ENCODE measurements at places on chromosomes 6 and 20.

GRCh38 chr20:34824806-34825529 is 483 bp downstream of the NCOA6 start:
- DNase-seq, result peak; percentile 39

GRCh38 chr20:63940472-63941266 is 15.5 kb downstream of the UCKL1 start:
- no peak for DNase-seq

GRCh38 chr6:572596-573265 is 84.2 kb downstream of the HUS1B start:
- DNase-seq, result no peak

DNA sequence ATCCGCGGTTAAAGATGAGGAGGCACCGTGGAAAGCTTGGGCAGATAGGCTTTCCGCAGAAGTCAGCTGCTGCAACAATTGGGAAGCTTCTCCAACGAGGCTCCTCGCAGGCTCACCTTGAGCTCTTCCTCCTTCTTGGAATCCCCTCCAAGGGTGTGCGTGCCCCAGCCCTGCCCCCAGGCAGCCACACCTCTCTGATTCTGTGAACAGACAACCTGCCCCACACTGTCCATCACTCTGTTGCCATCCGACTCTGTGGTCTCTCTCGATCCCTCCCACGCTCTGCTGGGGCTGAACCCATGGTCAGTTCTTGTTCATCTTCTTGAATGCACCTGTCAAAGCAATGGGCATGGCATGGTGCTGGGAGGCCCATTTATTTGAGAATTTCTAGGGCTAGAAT is 31.5 kb downstream of the PACSIN1 start:
- DNase-seq, result no peak

- no peak for DNase-seq
These were observed 42.8 kb upstream of the LOC128125822 start for GRCh38 chr6:63529498-63529897.

GRCh38 chr20:7883741-7884140 is 56.5 kb downstream of the HAO1 start:
- no peak for DNase-seq

DNA sequence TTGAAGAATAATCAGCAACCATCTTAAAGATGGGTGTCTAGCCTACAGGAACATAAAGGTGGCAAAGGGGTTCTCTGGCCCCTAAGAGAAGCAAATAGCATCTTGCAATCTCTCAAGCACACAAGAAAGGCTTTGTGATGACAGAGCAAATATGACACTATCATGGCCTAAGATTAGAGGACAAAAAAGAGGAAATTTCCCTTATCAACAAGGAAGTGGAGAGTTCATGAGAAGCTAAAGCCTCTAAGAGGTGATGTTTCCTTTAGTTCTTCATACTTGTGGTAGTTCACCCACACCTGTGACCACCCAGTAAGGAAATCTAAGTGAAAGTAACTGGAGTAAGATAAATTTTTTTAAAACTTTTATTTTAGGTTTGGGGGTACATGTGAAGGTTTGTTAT is 88.4 kb downstream of the OLIG3 start:
- no peak for DNase-seq

- no peak for DNase-seq
These were observed 397.8 kb downstream of the KIF16B start for GRCh38 chr20:16175322-16175961.

DNA sequence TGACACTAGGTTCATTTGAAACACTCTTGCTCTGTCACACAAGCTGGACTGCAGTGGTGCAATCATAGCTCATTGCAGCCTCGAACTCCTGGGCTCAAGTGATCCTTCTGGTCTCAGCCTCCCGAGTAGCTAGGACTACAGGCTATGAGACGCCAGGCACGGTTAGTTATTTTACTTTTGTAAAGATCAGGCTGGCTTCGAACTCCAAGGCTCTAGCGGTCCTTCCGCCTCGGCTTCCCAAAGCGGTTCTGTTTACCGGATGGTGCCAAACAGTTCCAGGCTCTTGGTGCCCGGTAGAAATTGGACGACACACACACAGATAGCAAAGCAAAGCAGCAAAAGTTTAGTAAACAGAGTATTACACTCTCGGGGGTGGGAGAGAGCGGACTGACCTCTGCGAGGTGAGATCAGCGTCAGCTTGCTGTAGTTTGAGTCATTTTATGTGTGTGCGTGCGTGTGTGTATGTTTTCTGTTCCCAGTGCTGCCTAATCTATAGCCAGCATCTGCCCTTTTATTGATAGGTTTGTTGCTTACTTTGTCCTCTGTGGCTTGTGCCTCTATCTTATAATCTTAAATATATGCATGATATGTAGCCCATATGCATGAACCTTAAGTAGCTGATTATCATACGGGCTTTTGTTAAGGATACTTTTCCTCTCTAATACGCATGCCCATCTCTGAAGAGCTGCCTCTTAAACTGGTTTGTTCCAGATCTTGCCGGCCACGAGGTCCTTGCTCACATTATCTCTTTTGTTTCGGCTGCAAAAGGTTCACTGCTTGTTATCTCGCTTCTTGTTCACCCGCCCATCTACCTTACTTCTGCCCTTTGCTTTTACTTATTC is 75.2 kb downstream of the OR2B2 start:
- DNase-seq, result peak; percentile 52

DNA sequence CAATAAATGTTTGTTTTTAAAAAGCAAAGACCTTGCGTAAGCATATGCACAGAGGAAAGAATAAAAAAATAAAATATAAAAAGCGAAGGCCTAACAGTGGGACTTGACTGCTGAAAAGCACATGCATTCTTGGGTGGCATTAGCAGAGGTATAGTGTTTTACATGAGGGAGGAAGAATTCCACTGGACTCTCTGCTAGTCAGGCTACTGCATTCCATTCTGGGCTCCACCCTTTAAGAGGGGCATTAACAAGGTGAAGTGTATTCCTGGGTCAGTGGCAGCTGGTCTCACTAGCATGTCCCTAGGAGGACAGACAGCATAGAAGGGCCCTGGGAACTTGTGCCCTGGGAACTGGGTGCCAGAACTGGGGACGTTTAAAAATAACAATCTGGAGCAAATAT is 134.1 kb downstream of the SOBP start:
- DNase-seq, result no peak

DNA sequence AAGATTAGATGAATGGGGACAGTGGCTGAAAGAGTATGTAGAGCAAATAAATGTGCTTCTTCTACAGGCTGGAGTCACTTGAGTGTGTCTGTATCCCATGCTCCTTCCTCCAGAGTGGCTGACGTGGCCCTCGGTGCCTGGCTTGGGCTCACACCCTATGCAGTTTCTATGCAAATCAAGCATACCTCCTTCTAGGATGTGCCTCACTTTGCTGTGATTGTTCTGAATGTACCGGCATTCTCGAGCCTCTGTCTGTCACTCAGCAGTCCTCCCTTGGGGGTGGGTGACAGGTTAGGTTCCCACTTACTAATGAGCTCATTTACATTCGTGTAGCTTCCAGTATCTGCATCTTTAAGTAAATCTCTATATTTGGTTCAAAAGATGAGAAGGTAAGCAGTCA is 55.1 kb upstream of the HDDC2 start:
- no peak for DNase-seq

DNA sequence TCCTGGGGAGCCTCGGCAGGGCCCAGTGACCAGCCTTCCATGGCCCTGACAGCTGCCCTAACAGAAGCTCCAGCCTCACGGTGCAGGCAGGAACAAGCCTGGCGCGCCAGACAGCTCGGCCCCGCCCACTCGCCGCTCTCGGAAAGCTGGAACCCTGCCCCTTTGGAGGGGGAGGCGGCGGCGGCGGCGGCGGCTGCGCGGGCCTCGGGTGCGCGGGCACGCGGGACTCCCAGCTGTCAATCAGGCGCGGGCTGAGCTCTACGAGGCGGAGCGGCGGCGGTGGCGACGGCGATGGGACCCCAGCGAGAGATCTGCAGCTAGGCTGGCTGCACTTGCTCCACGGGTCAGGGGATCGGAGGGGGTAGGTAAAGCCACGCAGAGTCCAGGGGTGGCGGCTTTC is at the start of gene NRSN1:
Gene NRSN1, plus strand, starts transcription at position 236 of the 400 bp plus-strand sequence. CDS start 8,113 bp downstream, outside the sequence.
- DNase-seq, result no peak

DNA sequence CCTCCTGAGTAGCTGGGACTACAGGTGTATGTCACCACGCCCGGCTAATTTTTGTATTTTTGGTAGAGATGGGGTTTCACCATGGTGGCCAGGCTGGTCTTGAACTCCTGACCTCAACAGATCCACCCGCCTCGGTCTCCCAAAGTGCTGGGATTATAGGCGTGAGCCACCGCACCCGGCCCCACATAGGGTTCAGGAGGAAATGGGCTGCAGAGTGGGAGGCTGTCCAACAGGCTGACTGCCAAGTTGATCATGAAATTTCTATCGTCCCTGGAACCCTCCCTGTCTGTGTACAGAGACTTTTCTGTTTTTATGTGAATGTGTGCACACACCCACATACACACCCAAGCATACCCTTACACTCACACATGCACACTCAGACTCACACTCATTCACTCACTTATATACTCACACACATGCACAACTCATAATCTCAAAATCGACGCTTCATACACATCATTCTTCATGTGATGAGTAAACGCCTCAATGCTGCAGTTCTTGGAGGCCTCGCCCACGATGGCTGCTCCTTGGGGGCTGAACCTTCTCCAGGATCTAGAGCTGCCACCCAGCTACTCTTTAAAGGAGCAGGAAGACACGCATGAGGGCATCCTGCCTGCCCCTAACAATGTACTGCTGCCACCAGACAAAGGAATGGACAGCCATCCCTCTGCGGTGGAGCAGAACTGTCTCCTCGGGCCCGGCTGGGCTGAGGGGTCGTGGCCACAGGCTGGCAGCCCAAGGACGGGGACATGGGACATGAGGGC is 35.6 kb downstream of the SUN5 start:
- DNase-seq, result no peak

GRCh38 chr20:34185766-34186620 is 55.2 kb upstream of the ASIP start:
- DNase-seq, result no peak

DNA sequence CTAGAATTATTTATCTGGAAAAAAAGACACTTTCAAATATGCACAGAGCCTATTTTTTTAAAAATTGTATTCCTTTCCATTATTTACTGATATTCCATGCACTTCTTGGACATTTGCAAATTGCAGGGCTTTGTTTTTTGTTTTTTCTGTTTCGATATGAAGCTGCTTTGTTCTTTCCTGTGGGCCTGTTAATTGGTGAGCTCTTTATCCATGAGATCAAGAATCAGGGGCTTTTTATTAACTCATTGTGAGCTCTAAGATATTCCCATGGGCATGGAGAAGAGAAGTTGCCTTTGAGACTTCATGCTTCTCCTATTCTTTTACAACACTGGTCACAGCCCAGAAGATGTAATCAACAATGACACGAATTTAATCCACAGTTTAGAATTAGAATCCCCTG is 145.1 kb downstream of the SAMD5 start:
- DNase-seq, result no peak

DNA sequence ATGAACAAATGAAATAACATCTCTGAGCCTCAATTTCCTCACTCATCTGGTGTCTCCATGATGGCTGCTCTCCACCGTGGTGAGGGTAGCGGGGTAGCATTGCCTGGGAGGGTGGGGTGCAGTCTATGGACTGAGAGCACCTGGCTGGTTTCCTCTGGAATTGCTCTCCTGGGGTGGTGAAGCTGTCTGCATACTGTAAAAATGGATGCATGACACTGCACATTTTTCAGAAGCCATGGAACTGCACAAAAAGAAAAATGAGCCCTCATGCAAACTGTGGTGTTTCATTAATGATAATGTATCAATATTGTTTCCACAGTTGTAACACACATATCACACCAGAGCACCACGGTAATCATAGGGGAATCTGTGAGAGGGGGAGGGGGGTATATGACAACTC is 12.1 kb upstream of the ITPR3 start:
- DNase-seq, result no peak

GRCh38 chr6:151850479-151851003 is 43.1 kb downstream of the ESR1 start:
- DNase-seq, result no peak

DNA sequence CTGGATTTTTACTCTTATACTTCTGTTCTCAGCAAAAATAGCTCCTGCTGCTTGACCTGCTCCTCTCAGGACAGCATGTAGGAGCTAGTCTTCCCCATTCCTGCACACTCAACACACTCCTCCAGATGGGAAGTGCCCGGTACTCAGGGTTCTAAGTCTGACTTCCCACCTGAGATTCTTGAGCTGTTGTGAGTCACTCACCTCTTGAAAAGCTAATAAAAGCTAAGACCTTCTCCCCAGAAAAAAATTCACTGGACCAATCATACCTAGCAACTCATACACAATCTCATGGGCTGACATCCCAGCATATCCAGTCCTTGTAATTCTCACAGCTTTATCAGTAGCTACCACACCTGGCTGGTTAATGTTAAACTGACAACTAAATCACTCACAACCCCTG is 53.5 kb downstream of the TRPC4AP start:
- no peak for DNase-seq

GRCh38 chr20:40588891-40589290 is 100.1 kb downstream of the MAFB start:
- DNase-seq, result no peak

DNA sequence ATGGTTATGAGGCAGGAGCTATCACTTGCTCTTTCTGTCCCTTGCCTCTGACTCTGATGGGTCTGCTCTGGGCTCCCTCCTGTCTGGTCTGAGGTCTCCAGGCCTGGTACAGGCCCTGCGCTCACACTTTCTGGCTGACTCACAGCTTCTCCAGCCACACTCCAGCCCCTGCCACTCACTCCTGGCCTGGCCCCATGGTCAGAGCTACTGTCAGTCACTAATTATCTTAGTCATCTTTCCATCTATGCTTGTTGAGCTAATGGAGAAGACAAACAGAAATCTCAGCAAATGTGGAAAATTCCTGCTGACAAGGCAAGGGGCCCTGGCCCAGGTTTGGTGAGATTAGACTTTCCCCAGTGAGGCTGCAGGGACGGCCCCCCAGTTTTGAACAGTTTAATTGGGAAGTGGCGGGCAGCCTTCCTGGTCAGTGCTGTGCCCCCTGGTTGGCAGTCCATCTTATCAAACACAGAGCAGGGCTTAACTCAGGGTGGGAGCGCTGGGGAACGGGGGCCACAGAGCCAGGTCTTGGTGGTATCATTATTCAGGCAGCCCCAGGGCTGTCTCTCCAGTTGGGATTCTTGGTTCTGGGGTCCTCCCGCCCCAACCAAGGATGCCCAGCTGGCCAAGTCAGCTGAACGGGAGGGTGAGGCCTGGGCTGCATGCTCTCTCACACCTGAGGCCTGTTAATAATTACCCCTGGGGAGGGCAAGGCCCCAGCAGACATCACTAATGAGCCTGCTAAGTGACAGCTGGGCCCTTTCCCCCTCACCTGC is 63.4 kb downstream of the VEGFA start:
- DNase-seq, result peak; percentile 15
